Renal pelvis (tissue), 12 donors: ENCODE measurements at places on chromosomes 7 and 10. TPM values are rescaled to one million over a fixed set of nuclear protein-coding genes. Genes with fewer than 3 reads are reported as not detected.

- no peak for DNase-seq
Measured at GRCh38 chr10:25631471-25631870, 302.6 kb upstream of the MYO3A start.

DNA sequence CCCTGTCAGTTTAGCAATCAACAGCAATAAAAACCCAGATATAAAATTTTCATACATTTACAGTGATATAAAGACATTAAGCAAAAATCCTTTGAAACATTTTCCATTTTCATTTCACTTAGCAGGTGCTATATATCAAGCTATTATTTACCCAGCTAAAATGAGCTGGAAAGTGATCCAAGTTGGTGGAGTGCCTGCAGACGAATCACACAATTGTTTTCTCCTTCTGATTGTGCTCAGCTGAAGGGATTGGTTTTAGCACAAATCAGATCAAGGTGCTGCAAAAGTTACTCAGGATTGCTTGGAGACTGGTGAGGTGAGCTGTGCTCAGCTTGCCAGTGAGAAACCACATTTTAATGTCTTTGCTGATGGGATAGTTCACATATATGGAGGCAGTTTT is 138.1 kb downstream of the LRMDA start:
- no peak for DNase-seq

DNA sequence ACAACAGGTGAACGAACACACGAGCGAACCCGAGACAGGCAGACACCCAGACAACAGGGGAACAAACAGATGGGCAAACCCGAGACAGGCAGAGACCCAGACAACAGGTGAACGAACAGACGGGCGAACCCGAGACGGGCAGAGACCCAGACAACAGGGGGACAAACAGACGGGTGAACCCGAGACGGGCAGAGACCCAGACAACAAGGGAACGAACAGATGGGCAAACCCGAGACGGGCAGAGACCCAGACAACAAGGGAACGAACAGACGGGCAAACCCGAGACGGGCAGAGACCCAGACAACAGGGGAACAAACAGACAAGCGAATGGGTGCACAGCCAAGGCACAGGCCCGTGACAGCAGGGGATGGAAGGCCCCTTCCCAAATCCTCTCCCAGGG is 264.7 kb downstream of the ELFN1 start:
- no peak for DNase-seq

- DNase-seq = no peak
Measured at GRCh38 chr10:24958091-24958720, 5.8 kb upstream of the PRTFDC1 start.

GRCh38 chr7:106219170-106219569 is 65.6 kb downstream of the NAMPT start:
- no peak for DNase-seq

- no peak for DNase-seq
Measured at GRCh38 chr7:64555046-64555445, 7.8 kb downstream of the ZNF680 start.

- no peak for DNase-seq
Measured at GRCh38 chr7:110001254-110001938, 1089.5 kb upstream of the LRRN3 start.

GRCh38 chr7:157265051-157265450 is 71.8 kb upstream of the DNAJB6 start:
- no peak for DNase-seq

DNA sequence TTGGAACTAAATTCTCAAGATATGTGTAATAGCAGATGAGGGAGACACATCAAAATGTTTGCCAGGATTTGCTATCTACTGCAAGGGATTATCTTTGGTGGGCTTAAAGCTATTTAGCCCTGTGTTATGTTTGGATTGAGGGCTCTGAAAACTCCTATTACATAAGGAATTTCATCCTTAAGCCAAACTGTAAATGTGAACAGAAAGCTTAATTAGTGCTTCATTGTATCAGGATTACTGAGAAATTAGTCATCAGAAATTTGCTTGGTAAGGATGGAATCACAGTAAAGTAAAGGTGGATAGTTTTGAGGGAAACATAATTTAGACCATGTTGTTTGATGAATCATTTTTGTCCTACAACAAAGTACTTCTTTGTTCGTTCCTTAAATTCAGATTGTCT is 8.3 kb downstream of the ANKRD7 start:
- DNase-seq = no peak

GRCh38 chr10:113618338-113618737 is 45.5 kb downstream of the NRAP start:
- DNase-seq = no peak

Gene FAM131B
- 2.6 TPM for polyA plus RNA-seq

GRCh38 chr7:66507764-66508296 is 120.9 kb upstream of the KCTD7 start:
- DNase-seq = no peak

DNA sequence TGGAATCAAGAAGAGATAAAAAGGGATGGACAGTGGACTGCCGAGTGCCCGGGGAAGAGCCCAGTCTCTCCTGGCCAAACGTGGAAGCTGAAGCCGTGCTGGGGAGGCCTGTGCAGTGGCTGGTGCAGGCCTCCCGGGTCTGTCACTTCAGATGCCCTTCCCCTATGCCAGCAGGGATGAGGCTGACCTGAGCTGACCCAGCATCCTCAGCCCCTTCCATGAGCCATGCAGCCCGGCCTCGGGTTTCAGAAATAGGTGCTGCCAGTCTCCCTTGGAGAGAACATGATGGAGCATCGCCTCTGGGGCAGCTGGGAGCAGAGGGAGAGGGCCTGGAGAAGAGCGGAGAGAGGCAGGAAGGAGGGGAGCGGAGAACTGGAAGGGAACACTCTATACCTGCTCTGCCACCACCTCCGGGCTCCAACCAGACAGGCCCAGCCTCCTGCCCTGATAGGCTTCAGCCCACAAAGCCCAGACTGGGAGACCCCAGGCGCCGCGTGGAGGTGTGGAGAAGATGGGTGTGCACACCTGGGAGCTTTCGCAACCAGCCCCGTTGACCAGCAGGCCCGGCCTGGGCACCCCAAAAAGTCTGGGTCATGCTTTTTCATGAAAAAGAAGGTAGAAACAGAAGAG is 68.6 kb upstream of the PPP2R2D start:
- DNase-seq = no peak

Gene RSBN1L
- 27.1 TPM for polyA plus RNA-seq

DNA sequence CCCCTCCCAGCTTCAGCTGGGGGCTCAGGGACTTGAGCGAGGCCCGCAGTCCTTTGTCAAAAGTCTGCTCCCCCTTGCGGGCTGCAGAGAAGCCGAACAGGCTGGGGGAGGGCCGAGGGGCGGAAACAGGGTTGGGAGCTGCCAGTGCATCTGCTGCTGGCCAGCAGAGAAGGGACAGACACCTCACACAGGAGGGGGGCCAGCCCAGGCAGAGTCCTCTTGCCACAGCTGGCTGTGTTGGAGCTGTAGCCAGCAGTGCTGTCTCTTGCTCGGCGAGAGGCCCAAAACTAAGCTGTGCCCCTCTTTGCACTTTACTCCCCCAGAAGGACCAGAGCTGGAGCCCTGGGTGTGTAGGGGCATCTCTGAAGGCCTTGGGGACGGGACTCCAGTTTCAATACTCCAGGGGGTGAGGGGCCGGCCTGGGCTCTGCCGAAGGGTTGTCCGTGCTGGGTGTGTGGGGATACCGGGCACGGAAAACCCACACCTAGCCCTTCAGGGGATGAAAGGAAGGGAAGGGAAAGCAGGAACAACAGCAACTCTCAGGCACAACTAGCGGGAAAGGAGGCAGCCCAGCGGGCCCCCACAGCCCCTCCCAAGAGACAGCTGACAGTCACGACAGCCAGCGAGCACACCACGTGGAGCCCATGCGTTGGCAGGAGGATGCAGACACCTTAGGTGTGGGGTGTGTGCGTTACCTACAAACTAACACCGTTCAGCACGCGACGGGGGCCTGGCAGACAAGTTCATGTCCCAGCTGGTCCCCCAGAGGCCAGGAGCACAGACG is 17.8 kb downstream of the YKT6 start:
- DNase-seq = no peak

Gene CLDN3
- polyA plus RNA-seq = 69.2 TPM

Gene LIPK
- polyA plus RNA-seq = not detected
